ENCODE measurements at places on chromosomes 3 and 15. TPM values are rescaled to one million over a fixed set of nuclear protein-coding genes. Genes with fewer than 3 reads are reported as not detected.

The PLSCR2 gene
- not detected for polyA plus RNA-seq

The RBM5 gene
- polyA plus RNA-seq = 171 TPM

The IQCF2 gene
- not detected for polyA plus RNA-seq

The TM4SF1 gene
- polyA plus RNA-seq = 29.0 TPM

The ATP13A5 gene
- polyA plus RNA-seq = 0.63 TPM

The CHCHD4 gene
- polyA plus RNA-seq = 14.5 TPM

The SLC27A2 gene
- 0.09 TPM for polyA plus RNA-seq

The ZNF770 gene
- 22.6 TPM for polyA plus RNA-seq

The RFT1 gene
- polyA plus RNA-seq = 9.4 TPM

The FAM43A gene
- 15.0 TPM for polyA plus RNA-seq

The ZMYND10 gene
- 1.1 TPM for polyA plus RNA-seq

The GOLGA8S gene
- 0.92 TPM for polyA plus RNA-seq

The SNTN gene
- not detected for polyA plus RNA-seq

The RTP3 gene
- polyA plus RNA-seq = 0.14 TPM

The AADACL2 gene
- not detected for polyA plus RNA-seq

The VEPH1 gene
- 0.63 TPM for polyA plus RNA-seq

The SCN11A gene
- polyA plus RNA-seq = 2.5 TPM

The CCR9 gene
- not detected for polyA plus RNA-seq

The FGF12 gene
- 1.6 TPM for polyA plus RNA-seq

The HACL1 gene
- polyA plus RNA-seq = 6.9 TPM

The ZNF445 gene
- 15.4 TPM for polyA plus RNA-seq

The SHC4 gene
- 2.3 TPM for polyA plus RNA-seq

The NCK1 gene
- 29.4 TPM for polyA plus RNA-seq

The SNAP23 gene
- polyA plus RNA-seq = 57.2 TPM

The C3orf49 gene
- polyA plus RNA-seq = 0.22 TPM

The MCF2L2 gene
- polyA plus RNA-seq = 0.25 TPM

The CLSTN2 gene
- polyA plus RNA-seq = 2.1 TPM

The DNAJA4 gene
- 92.8 TPM for polyA plus RNA-seq

The EXD1 gene
- polyA plus RNA-seq = 0.06 TPM

The NEK10 gene
- polyA plus RNA-seq = 4.6 TPM

The ACP3 gene
- polyA plus RNA-seq = 0.65 TPM

The LIPC gene
- 0.49 TPM for polyA plus RNA-seq

The ECE2 gene
- polyA plus RNA-seq = not detected

The LRIG1 gene
- 102 TPM for polyA plus RNA-seq

The TAGLN3 gene
- polyA plus RNA-seq = 3.4 TPM

The POPDC2 gene
- 38.2 TPM for polyA plus RNA-seq

The PROS1 gene
- polyA plus RNA-seq = 21.0 TPM

The SCN10A gene
- not detected for polyA plus RNA-seq

The MST1R gene
- polyA plus RNA-seq = 2.4 TPM

The CPNE9 gene
- polyA plus RNA-seq = not detected

The TFDP2 gene
- polyA plus RNA-seq = 34.4 TPM

The TPRA1 gene
- 19.8 TPM for polyA plus RNA-seq

The SIDT1 gene
- 2.6 TPM for polyA plus RNA-seq

The MYRIP gene
- 0.89 TPM for polyA plus RNA-seq

The ESYT3 gene
- polyA plus RNA-seq = 20.7 TPM

The ITIH1 gene
- not detected for polyA plus RNA-seq

The NRROS gene
- polyA plus RNA-seq = 5.1 TPM

The CPOX gene
- 12.6 TPM for polyA plus RNA-seq

Data from forelimb muscle (tissue), 1 donor.